Activated CD4-positive, alpha-beta T cell treated with anti-CD3 and anti-CD28 coated beads, Interleukin-2, amount 50 U/mL, for 1 hour (primary cell): ENCODE measurements at places on chromosomes 13 and 19.

DNA sequence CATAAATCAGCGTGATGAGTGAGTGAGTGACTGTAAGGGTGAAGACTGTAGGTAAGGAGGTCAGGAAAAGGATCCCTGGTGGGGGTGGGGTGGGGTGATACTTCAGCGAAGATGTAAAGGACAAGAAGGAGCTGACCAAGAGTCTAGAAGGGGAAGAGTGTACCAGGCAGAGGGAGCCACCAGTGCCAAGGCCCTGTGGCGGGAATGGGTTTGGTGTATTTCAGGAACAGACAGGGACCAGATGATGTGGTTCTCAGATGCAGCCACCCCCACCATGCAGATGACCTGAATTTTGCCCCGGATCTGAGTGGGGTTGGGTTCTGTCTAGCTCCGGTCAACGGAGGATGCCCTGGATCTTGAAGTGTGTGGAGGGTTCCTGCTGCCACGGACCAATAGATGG is 30.1 kb upstream of the SLC7A10 start:
- no peak for DNase-seq

DNA sequence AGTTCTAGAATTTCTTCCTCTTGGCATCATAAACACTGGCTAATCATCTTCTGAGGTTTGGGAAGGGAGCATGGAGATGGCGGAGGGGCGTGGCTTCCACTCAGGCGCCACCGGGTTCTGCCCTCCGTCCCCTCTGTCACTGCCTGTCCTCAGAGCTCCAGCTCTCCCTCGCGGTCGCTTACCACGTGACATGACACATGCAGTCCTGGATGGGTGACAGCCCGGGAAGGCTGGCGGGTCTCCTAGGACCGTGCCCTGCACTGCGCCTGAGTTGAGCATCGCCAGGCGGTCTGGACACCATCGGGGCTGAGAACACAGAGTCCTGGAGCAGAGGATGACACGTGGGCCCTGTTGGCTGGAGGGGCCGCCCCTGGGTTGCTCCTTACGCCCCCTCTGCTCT is 123.3 kb downstream of the RAB20 start:
- DNase-seq: no peak

DNA sequence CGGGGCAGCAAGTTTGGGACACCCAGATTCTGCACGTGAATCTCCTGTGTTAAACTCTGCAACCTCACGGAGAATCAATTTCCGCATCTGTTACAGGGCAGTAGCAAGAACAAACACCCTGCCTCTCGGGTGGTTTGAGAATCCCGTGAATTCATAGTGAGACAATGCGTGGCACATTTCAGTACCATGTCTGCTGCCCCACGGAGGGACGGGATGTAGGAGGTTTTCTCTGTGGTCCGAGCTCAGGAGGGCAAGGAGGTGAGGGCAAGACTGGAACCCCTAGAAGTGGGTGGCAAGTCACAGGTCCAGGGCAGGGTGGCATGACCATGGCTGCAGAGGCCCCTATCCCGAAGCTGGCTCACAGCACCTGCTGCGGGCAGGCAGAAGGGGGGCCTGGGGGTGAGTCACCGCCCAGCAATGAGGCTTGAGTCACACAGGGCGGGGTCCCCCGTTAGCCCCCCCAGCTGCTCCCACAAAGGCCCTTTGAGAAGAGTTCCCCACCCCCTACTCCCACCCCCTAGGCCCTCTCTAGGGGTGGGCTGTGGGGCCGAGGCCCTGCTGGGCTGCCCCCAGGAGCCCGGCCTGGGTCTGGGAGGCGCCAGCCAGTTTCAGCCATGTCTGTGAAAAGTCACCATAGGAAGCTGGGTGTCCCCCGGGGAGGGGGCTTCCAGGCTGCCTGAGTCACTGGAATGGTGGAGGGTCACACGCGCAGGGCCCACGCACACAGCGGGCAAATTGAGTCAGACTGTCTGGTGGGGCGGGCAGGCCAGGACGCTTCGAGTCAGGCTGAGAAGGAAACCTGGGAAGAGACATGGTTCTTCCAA is 25.8 kb upstream of the NANOS3 start:
- peak; percentile 70 for DNase-seq

- peak; percentile 85 for DNase-seq
Observed at GRCh38 chr19:19145684-19146608, 7.7 kb upstream of the TMEM161A start.

DNA sequence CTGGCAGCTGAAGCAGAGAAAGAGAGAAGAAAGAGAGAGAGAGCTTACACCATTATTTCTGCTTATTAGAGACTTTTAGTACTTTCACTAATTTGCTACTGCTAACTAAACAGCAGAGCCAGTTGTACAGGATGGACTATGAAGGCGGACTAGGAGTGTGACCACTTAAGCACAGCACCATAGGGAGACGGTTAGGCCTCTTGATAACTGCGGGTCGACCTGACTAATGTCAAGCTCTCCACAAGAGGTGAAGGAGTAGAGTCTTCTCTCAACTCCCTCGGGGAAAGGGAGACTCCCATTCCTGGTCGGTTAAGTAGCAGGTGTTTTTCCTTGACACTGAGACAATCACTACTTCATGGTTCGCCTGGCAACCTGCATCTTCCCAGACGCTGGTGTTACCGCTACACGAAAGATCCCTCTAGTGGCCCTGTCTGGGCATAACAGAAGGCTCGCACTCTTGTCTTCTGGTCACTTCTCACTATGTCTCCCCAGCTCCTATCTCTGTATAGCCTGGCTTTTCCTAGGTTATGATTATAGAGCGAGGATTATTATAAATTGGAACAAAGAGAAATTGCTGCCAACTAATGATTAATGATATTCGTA is 5.3 kb upstream of the PSG7 start:
- no peak for DNase-seq

- no peak for DNase-seq
Observed at GRCh38 chr19:4802711-4803110, 11.2 kb downstream of the FEM1A start.

- peak; percentile 21 for DNase-seq
Observed at GRCh38 chr19:55165952-55166529, 372 bp downstream of the DNAAF3 start.

DNA sequence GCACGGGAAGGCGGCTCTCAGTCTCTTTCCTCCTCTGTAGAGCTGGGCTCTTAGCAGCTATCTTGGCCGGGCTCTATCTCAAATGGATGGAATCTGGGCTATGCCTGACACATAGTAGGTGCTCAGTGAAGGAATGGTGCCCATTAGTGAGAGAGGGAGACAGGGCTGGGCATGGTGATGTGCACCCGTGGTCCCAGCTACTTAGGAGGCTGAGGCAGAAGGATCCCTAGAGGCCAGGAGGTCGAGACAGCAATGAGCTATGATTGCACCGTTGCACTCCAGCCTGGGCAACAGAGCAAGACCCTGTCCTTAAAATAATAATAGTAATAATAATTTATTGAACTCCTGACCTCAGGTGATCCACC is 14.7 kb downstream of the KLF2 start:
- DNase-seq: no peak

DNA sequence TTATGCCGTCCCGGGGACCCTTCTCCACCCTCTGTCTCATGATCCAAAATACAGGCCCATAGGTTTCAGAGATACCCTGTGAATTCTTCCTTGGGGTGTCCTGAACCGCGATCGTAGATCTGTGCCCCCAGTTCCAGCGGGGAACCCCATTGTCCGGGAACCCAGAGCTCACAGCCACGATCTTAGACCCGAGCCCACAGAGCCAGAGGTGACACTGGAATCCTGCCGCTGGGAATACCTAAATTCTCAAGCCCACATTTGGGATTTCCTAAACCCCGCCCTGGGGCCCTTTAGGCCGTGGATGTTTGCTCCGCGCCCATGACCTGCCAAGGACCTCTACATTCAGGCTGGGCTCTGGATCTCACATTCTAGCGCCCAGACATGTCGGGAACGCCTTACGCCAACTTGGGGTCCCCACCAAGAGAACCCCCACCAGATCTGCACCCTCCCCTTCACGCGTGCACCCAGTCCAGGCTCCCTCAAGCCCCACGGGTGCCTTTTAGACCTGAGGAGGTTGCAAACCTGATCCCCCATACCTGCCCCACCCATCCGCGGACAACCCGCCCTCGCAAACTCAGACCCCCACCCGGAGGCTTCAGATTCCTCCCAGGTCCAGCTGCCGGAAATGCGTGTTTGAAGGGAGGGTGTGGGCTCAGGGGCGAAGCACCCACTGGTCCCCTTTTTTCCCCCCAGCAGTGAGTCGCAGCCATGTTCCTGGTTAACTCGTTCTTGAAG is 605 bp downstream of the CAPNS1 start:
- no peak for DNase-seq

GRCh38 chr19:6654347-6655310 is 15.3 kb downstream of the TNFSF14 start:
- no peak for DNase-seq

DNA sequence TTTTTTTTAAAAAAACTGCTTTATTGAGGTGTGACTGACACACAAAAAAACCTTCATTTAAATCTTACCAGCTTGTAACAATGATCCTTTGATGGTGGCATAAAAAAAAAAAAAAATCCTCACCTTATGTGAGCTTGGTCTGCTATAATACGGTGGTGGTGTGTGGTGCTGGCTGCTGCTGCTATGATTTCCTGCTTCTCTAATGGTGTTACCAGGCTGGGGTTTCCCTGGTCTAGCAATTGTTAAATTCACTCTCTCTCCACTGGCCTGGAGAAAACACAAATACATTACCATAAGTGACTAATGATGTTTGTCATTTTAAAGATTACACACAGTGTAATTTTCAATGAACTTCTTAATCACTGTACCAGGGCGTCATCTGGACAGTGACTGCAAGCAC is 60.6 kb downstream of the LNX2 start:
- DNase-seq: no peak

GRCh38 chr19:7515110-7515644 is 726 bp upstream of the ZNF358 start:
- DNase-seq: no peak

DNA sequence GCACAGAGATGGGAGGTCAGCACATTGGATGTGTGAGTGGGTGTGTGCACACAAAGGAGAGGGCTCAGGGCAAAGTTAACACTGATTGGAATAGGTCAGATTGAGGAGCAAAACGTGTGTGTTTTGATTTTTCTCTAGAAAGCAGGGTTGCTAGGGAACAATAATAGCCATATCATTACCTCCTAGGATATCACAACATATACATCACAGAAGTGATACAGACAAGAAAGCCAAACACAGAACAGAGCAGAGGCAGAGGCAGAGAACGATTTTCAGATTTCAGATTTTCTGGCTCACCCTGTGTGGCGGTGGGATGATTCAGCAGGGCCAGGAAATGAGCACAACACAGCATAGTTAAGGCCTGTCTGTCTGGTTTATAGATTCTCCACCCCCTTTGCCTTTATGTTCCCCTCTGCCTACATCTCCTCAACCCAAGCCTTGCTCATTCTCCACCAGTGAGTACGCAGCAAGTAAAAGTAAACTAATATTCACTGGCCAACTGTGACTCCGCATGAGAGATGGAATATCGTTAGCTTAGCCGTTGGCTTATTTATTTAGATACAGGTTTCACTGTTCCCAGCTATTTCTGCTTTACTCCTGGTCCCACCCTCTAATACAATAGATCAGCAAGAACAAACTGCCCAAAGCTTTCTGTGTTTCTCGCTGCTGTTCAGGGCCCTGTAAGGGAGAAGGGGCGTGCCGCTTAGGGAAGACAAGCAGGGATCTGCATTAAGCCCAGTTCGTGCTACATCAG is 182.7 kb upstream of the TSC22D1 start:
- no peak for DNase-seq

DNA sequence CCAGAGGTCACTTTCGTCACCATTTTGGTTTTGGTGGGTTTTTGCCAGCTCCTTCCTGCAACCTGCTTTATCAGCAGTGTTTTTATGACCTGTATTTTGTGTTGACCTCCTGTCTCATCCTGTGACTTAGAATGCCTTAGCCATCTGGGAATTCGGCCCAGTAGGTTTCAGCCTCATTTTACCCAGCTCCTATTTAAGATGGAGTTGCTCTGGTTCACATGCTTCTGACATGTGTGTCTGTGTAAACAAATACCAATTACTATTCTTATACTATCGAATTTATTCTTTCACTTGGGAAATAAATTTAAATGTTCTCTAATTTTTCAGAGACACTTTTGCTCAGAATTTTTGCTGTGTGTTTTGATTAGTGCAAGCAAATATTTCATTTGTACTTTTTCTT is 1370.3 kb upstream of the MIR17HG start:
- DNase-seq: no peak

DNA sequence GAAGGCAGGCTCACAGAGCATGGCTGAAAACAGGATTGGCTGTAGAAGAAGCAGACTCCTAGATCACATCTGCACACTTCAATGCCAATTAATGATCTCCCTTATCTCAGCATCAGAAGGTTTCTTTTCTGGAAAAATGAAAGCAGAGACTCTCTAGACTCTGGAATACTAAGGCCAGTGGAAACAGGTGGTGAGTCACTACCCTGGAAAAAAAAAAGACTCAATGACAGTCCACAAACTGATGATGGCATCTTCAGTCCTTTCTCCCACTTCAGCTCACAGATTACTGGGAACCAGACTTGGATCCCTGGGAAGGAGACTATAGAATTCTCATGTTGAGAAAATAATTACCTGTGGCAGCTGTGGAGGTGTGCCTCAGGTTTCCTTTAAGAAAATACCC is 47.5 kb upstream of the MBNL2 start:
- no peak for DNase-seq

GRCh38 chr13:102131246-102131645 is 270.6 kb downstream of the FGF14 start:
- DNase-seq: no peak

GRCh38 chr19:44869733-44870470 is 21.2 kb upstream of the TOMM40 start:
- no peak for DNase-seq

DNA sequence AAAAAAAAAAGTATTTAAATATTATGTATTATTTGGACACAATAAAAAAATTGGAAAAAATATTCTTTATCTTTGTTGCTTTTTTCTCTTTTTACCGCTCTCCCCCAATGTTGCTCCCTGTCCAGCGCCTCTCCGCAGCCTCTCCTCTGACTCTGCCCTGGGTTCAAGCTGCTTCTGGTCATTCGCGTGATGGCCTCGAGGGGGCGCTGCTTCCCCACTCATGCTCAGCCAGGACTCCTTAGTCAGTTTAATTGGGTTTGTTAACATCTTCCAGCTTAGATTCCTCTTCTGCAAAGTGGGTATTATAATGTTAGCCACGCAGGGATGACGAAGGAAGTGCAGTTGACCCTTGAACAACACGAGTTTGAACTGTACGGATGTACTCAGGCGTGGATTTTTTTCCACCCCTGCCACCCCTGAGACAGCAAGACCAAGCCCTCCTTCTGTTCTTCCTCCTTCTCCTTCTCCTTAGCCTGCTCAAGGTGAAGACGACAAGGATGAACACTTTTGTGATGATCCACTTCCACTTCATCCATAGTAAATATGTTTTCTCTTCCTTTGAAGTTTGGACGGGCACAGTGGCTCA is 4.9 kb upstream of the NWD1 start:
- DNase-seq: peak; percentile 45

GRCh38 chr13:36436811-36437210 is 4.5 kb downstream of the CCNA1 start:
- no peak for DNase-seq

GRCh38 chr13:44237881-44238421 is 135.7 kb upstream of the SERP2 start:
- DNase-seq: no peak

GRCh38 chr13:74921326-74921725 is 560.6 kb downstream of the TBC1D4 start:
- no peak for DNase-seq
